ENCODE measurements at places on chromosomes 1 and 21.

GRCh38 chr1:88661951-88662699 lies 21.9 kb upstream of the PKN2 start:
- no peak for DNase-seq

GRCh38 chr21:26490771-26491170 lies 82.3 kb downstream of the CYYR1 start:
- DNase-seq, result no peak

GRCh38 chr21:21236996-21237395 lies 238.8 kb downstream of the NCAM2 start:
- DNase-seq, result no peak

DNA sequence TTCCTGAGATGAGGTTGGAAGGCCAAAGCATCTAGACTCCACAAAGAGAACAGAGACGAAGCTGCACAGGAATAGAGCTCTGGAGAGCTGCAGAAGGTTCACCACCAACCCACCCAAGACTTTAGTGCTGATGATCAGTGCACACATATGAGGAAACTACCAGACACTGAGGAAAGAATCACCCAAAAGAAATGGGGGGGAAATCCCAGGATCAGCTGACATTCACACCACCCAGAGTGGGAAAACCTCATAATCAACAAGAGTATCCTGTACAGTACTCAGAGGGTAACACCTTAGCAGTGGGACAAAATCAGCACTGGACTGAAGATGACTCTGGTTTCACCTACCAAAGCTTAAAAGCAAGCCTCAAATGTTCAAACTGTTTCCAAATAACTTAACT lies 36.4 kb downstream of the DENND1B start:
- no peak for DNase-seq

- DNase-seq, result no peak
These were observed 125.6 kb downstream of the BARHL2 start for GRCh38 chr1:90591355-90591969.
